Left lung (tissue), 14 donors: ENCODE measurements at places on chromosomes 13 and 19. TPM values are rescaled to one million over a fixed set of nuclear protein-coding genes. Genes with fewer than 3 reads are reported as not detected.

DNA sequence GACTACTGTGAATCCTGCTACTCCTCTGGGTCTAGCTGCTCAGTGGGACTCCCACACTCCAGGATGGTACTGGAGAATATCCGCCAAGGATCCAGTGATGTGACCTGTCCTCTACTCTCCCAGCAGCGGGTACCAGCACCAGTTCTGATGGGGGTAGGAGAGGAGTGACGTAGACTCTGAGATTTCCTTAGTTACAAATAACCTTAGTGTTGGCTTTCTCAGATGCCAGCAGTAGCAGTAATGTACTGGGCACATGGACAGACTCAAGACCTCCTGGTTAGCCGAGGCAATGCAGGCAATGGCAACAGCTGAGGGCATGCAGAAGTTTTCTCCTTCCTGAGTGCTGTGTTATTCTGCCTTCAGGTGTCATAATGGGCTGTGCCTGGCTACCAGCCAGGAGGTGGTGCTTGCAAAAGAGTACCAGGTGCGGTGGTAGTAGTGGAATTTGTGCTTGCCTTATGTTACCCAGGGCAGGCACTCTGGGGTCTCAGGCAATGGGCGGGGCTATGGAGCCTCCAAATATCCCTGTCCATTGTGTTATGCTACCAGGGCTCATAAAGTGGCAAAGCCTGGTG, 105.3 kb upstream of the KLF5 start:
- peak; percentile 58 for DNase-seq

DNA sequence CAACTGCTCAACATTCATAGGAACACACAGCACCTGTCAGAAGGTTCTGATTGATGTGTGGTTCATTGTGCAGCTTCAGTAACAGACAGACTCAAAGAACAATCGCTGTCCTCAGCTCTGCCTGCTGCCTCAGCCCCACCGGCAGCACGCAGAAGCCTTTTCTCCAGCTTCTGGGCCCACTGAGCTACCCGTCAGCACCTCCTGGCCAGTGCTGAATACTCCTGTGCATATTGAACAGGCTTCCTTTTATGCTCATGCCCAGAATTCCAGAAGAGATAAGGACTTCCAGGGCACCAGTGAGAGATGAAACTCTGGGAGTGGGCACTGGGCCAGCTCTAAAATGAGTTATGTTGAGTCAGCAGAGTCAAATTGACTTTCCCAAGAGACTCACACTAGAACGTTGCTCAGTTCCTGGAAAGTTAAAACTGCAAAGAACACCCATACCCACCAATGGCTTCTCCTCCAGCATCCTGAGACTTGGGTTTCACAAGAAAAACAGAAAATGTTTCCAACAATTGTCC, 119.3 kb downstream of the COL4A1 start:
- DNase-seq, result no peak

SMIM24 gene
- polyA plus RNA-seq, result 1.9 TPM

TNNT1 gene
- polyA plus RNA-seq, result 1.6 TPM
